ENCODE measurements at places on chromosomes 7 and 10. TPM values are rescaled to one million over a fixed set of nuclear protein-coding genes. Genes with fewer than 3 reads are reported as not detected.

GRCh38 chr10:87534173-87534858 is 29.6 kb downstream of the MINPP1 start:
- H3K27me3 ChIP-seq = no peaks in the 10 kb centered on the region
- H3K27ac ChIP-seq = peak overlapping the region; percentile 7
- no peak for DNase-seq
- no peaks in the 10 kb centered on the region for H3K36me3 ChIP-seq
- H3K4me3 ChIP-seq = no peak overlapping the region
- H3K4me1 ChIP-seq = peaks cover 10% of the 10 kb centered on the region

SFRP5 gene
- total RNA-seq = 3.6 TPM

AMZ1 gene
- 1.3 TPM for total RNA-seq

PTPRZ1 gene
- total RNA-seq = 0.09 TPM

- DNase-seq = no peak
- no peak overlapping the region for H3K27ac ChIP-seq
- H3K4me3 ChIP-seq = no peak overlapping the region
- H3K4me1 ChIP-seq = no peaks in the 10 kb centered on the region
- no peaks in the 10 kb centered on the region for H3K27me3 ChIP-seq
Observed at GRCh38 chr7:109009636-109010035, 440.0 kb downstream of the DNAJB9 start.

GRCh38 chr10:104488439-104488832 is 134.8 kb downstream of the CFAP58 start:
- H3K36me3 ChIP-seq = no peaks in the 10 kb centered on the region
- no peak overlapping the region for H3K27ac ChIP-seq
- no peaks in the 10 kb centered on the region for H3K27me3 ChIP-seq
- no peak for DNase-seq

GRCh38 chr10:67772894-67773511 is 65.0 kb downstream of the DNAJC12 start:
- no peaks in the 10 kb centered on the region for H3K27me3 ChIP-seq
- H3K27ac ChIP-seq = no peak overlapping the region

GRCh38 chr7:37643876-37644275 is 39.7 kb upstream of the GPR141 start:
- no peak overlapping the region for H3K4me3 ChIP-seq
- DNase-seq = no peak
- H3K36me3 ChIP-seq = no peaks in the 10 kb centered on the region
- H3K27ac ChIP-seq = no peak overlapping the region
- H3K4me1 ChIP-seq = no peaks in the 10 kb centered on the region

All from liver (tissue), 10 donors.